ENCODE measurements at places on chromosomes 7 and 10.
A peak's percentile ranks its signal among the peaks of the same experiment; 100 is the strongest.

DNA sequence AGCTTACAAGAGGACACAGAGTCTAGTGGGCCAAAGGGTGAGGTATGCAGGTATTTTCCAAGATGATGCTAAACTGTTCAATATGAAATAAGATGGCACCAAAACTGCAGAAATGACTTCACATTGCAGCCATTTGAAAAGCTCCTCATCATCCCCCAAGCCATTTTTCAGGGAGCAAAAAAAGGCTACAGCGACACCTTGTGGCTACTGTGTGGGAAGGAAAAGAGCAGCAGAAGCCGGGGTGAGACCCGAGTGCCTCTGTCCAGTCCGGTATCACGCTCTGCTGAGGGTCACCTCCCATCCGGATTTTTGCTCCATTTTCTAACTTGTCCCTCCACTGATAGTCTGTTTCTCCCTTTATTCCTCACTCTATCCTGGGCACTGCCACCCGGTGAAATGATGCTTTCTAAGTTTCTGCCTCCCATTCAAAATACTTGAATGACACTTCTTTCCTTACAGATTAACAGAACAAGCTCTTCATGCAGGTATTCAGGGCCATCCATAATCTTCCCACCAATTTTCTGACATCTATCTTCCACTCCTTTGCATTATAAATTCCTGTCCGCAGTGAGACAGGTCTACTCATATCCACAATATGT lies 220.2 kb downstream of the DGKI start:
- no peak for DNase-seq

- DNase-seq: no peak
These were observed 10.3 kb downstream of the CRHR2 start for GRCh38 chr7:30671793-30672465.

GRCh38 chr7:157657741-157658740 lies 321.2 kb downstream of the DNAJB6 start:
- no peak for DNase-seq

- DNase-seq: no peak
These were observed 225.3 kb upstream of the PITRM1 start for GRCh38 chr10:3397846-3398245.

GRCh38 chr10:75434291-75434690 lies 2.9 kb downstream of the LRMDA start:
- no peak for DNase-seq

DNA sequence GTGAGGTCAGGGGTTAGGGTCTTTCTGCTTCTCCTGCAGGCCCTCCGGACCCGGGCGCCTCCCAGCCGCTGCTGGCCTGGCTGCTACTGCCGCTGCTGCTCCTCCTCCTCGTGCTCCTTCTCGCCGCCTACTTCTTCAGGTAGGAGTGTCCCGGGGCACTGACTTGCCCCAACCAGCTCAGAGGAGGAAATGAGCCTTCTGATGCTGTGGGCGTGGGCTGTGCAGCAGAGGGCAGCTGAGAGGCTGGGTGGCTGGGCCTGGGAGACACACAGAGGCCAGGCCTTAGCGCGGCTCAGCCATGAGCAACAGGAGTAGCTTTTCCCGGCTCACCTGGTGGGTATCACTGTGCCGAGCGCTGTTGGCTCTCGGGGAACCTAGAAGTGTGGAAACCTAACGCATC lies 78.9 kb downstream of the MKI67 start:
- peak; percentile 75 for DNase-seq

DNA sequence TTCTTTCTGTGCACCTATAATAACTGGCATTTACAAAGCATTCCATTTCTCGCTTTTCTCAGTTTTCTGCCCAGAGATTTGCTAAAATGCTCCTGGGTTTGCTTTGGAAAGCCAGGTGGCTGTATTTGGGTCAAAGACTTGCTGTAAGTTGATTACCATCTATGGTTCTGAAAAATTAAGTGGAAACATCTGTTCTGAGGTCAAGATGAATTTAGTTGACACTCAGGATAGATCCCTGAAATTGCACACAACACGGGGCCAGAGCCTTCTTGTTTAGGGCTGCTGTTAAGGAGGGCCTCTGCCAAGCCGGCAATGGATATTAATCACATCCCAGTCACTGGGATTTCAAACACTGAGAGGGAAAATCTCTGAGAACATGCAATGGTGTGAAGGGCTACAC lies 111.6 kb upstream of the GLI3 start:
- DNase-seq: no peak

DNA sequence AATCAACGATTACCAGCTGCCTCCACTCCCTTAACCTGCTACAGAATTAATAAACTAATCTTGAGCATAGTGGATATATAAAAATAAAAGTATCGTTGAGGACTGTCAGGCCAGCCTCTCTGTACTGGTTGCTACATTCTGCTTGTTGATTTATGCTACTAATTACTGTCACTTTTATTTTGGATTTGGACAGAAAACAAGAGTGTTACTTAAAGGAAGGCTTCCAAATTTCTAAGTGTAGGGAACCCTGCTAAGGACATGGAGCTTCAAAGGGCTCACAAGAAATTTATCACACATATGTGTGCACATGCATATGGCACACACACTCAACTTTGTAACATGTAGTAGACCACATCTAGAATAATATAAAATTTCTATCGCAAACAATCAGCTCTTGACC lies 141.2 kb upstream of the ANKRD1 start:
- no peak for DNase-seq

DNA sequence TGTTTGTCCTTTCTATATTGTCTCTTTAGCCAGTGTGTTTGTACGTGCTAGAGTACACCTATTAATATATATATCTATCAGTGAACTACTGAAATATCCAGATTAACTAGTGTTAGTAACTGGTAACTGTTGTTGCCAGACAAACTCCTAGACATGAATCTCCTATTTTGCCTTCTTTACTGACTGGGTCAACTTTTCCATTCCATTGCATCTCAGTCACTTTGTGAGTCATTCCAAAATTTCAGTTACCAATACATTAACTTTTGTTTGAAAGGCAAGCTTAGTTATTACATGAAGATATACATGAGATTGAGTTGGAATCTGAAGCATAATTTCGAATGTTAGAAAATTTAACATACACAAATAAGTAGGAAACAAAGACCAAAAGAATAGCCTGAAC lies 51.4 kb downstream of the BTAF1 start:
- no peak for DNase-seq

GRCh38 chr10:126013489-126014281 lies 117.3 kb downstream of the FANK1 start:
- DNase-seq: no peak

- DNase-seq: no peak
These were observed 78.5 kb upstream of the LYZL1 start for GRCh38 chr10:29210266-29210868.

GRCh38 chr7:20602306-20602705 lies 13.2 kb upstream of the ABCB5 start:
- DNase-seq: no peak

- DNase-seq: no peak
These were observed 121.7 kb downstream of the FANK1 start for GRCh38 chr10:126017961-126018560.

DNA sequence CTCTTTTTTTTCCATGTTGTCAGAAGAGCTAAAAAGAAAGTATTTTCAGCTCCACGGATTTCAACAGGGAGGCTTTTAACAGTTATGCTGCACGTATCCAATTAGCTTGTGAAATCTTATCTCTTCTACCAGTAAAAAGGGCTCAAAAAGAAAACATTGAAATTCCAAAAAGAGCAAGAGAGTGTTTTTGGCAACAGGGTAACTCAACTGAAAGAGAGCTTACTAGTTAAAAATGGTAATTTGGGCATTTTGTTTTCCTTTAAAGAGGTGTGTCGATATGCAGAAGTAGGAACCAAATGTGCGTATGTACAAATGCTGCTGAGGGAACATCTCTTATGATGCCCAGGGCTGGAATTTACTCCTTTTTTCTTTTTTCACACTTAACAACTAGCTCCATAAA lies 292.8 kb downstream of the PRKG1 start:
- no peak for DNase-seq

GRCh38 chr7:100215895-100216294 lies 3.9 kb upstream of the PVRIG start:
- no peak for DNase-seq

GRCh38 chr10:4615042-4615441 lies 211.0 kb upstream of the AKR1E2 start:
- DNase-seq: no peak

GRCh38 chr10:77965294-77965693 lies 38.7 kb upstream of the DLG5 start:
- no peak for DNase-seq

DNA sequence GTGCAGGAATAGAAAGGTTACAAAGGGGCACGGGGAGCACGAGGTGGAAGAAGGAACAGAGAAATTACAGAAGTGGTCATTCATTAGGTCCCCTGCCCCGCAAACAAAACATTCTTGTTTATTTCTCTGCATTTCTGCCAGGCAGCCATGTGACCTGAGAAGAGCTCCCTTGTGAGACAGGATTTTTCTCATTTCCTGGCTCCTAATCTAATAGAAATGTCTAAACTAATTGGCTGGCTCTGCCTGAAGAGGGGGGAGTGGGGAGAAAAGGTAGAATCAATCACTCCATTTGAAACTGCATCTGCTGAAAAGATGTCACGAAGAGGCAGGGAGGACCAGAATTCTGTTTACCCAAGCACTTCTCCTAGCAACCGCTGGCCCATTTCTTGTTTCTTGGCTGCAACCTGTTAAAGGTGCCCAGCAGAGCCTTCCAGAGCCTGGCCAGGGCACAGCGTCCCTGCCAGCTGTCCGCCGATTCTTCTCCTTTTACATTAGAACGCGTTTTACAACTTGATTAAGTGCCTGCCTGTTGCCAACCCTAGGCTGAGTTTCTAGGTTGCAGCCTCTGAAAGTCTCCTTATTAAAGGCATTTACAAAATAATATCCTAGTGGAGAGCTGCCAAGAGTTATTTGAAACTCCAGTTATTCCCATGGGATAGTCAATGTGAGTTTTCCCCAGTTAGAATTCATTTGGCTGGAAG lies 1227.6 kb downstream of the TYW1 start:
- DNase-seq: no peak

DNA sequence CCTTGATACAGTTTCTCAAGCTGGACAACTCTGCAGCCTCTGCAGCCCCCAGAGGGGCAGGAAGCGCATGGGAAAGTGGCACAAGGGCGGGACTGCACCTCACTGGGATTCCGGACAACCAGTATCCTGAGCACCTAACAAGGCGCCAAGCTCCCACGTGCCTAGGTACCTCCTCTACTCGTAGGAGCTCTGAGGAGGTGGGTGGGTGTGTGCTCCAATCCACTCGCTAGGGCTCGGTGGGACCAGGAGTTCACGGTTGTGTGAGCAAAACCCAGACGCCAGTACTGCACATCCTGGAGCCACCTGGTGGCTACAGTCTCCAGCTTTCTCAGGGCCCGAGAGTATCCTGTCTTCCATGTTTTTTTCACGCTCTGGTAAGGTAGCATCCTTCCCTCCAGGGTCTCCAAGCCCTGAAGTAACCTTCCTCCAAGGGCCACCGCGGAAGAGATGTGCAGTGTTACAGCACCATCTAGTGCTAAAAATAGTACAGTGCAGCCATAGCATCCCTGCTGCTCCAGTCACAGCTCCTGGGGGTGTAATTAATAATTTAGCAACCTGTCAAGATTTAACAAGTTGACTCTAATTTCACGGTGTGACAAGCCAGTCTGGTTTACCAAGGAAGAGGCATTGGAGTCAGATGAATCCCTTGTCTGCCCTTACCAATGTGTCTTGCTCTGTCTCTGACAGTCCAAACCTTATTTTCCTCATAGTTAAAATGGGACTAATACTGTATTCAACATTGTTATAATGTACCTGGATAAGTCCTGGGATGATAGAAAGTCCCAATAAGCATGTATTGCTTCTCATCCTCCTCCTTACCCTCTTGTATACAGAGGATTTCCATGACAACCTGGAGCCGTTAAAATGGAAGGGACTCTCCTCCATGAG lies 70.4 kb downstream of the HERPUD2 start:
- DNase-seq: no peak

GRCh38 chr7:816751-817671 lies 15.3 kb upstream of the SUN1 start:
- peak; percentile 25 for DNase-seq

DNA sequence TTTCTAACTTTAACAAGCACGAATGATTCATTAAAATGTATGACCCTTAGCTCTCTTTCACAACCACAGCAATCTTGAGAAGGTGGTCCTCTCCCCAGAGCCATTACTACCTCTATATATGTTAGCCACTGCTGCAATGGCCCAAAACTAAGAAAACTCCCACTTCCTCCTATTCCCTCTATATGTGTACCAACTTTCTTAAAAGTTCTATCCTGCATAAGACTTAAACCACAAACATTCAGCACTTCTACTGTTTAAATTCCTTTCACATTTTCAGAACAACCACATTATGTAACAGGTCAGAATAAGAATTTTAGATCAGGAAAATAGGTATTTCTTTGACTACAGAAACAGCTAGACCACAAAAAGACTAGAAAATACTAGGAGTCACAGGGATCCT lies 36.2 kb downstream of the WASL start:
- no peak for DNase-seq

DNA sequence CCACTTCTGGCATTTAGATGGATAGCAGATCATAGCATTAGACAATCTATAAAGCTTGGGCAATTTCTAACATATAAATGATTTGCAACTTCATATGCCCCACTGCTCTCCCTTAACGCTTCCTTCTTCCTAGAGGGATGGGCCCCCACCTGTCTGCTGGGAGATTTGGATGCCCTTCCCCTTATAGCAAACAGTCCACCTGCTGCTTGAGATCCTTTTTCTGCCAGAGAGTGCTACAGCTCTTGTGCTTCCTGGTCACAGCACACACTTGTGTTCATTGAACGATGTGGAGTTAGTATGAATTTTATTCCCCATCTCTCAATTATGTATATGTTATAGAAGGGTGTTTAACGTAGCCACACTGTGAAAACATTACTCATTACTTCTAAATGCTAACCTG lies 10.4 kb upstream of the PCGF5 start:
- no peak for DNase-seq

- no peak for DNase-seq
These were observed 316.8 kb downstream of the ELMO1 start for GRCh38 chr7:37131855-37132254.

DNA sequence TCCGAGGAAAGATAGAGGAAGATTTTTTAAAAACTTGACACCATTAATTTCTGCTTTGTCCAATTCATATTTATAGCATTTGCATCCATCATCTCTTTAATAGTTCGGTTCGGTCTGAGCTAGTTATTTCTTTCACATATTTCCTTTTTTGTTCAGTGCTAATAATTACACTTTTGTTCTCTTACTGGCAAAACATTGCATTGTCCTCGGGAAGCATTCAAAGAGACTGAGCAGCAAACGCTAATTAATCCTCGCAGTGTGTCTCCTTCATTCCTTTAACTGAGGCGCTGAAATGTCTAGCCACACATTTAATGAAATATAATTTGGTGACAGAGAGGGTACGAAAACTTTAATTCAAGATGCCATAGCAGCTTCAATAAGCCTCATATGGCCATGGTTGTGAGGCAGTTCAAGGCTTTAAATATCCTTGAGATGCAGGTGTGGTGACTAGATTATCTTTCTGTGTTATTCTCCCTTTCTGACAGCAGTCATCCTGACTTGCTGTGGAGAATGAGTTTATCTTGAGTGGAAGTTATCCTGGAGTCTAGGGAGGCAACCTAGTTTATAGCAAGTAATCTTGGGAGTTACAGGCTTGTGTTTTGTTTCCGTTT lies 431.4 kb downstream of the SDK1 start:
- DNase-seq: no peak

- DNase-seq: no peak
These were observed 224.1 kb downstream of the BUB3 start for GRCh38 chr10:123378302-123378701.

GRCh38 chr10:32295027-32295426 lies 51.9 kb downstream of the EPC1 start:
- no peak for DNase-seq

- no peak for DNase-seq
These were observed 240.0 kb downstream of the SDHAF3 start for GRCh38 chr7:97357459-97357858.

- no peak for DNase-seq
These were observed 16.5 kb downstream of the SLK start for GRCh38 chr10:103983367-103983911.
